ENCODE measurements at places on chromosomes 1 and 21.

- DNase-seq = no peak
These were observed 258.3 kb downstream of the MATN1 start for GRCh38 chr1:30465096-30465495.

- no peak for DNase-seq
These were observed 91.8 kb downstream of the TRIM11 start for GRCh38 chr1:228314658-228315483.

- no peak for DNase-seq
These were observed 22.7 kb downstream of the SKI start for GRCh38 chr1:2250721-2251281.

GRCh38 chr1:112904071-112904830 is 51.7 kb downstream of the SLC16A1 start:
- DNase-seq = peak; percentile 46

GRCh38 chr1:78095593-78095992 is 49.8 kb downstream of the GIPC2 start:
- peak; percentile 53 for DNase-seq

GRCh38 chr1:113199760-113200455 is 126.9 kb downstream of the LRIG2 start:
- no peak for DNase-seq

DNA sequence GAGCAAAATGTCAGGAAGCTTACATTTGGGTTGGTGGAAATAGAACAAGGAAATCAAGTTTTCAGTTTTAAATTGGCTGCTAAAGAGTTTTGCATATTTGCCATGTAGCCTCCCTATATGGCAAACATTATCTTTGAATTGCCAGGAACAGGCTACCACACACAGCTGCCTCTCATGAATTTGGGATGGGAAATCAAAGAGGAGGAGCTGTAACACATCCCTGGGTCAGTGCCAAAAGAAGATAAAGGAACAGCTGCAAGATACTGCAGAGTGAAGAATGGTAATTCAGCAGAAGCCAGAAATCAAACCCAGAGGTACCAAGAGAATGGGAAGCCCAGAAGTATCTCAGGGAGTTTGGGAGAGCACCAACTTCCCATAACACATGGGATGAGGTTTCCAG is 18.6 kb upstream of the RASAL2 start:
- DNase-seq = no peak

DNA sequence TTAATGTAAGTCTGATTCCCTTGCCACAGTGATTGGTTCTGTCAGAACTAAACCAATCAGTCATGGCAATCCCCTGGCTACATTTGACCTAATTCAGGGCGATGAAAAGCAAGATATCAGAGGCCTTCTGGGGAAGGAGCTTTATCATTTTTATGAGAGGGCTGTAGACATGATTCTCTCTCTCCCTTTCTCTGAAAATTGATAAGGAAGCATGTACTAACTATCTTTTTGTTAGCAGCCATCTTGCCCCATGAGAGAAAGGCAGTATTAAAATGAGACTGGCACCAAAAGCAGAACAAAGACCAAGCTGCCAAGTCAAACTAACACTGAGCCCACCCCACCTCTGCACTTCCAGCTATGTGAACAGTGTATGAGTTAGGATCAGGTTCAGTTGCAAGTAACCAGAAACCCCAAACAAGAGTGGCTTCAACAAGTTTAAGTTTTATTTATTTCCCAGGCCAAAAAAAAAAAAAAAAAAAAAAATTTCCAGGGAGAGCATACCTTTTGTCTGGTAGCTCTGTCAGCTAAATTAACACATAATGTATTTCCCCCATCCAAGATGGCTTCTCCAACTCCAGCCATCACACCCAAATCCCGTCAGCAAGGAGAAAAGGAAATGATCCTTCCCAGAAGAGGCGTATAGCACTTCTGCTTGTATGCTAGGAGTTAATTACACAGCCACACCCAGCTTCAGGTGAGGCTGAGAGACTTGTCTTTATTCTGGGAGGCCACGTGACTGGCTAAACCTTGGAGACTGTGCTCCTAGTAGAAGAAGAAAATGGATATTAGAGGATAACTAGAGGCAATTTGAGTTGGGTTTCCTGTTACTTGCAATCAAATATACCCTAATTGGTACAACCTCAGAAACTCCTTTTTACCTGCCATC is 105.8 kb upstream of the RALGPS2 start:
- no peak for DNase-seq

DNA sequence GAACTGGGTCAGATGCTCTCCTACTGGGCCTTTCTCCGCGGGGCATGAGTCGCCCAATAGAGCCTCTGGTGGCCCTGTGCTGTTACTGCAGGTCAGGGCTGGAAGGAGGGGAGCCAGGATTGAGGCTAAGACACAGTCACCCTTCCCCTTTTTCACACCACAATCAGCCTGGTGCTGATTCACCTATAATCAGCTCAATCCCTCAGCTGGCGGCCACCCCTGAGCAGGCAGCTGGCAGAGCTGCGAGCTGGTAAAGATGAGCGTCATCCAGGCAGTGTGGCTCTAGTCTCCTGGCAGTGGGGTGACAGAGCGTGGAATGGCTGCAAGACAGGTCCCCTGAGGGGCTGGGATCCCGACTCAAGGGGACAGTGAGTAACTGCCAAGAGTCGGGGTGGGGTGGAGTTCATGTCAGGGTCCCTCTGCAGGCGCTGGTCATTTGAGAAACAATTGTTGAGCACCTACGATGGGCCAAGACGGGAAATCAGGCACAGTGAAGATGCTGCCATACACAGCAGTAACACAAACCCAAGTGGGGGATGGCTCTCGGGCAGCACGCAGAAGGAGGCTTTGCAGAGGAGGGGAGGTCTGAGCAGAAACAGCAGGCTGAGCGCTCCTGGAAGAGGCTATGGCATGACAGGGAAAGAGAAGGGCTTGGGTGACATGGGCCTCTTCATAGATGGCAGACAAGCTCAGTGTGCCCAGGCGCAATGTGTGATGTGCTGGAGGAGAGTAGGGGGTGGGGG is 21.8 kb downstream of the ATF3 start:
- no peak for DNase-seq

DNA sequence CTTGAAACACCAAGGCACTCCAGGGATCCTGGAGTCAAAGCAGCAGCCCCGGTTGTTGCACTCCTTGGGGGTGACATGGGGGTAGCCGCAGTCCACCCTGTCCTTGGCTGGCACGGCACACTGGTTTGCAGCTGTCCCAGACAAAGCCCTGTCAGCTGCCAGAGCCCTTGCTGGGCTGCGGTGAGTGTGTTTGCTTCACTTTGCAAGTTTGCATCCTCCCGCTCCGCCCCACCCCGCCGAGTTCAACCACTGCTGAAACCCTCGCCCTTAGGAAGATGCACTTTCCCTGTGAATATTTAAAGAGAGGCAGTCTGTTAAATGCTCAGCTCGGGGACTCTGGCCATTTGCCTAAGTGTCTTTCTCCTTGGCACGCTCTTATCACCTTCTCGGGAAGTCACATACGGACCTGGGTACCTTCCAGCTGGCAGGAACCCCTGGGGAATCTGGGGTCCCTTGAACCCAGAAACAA is 1.7 kb downstream of the TFF3 start:
- no peak for DNase-seq

DNA sequence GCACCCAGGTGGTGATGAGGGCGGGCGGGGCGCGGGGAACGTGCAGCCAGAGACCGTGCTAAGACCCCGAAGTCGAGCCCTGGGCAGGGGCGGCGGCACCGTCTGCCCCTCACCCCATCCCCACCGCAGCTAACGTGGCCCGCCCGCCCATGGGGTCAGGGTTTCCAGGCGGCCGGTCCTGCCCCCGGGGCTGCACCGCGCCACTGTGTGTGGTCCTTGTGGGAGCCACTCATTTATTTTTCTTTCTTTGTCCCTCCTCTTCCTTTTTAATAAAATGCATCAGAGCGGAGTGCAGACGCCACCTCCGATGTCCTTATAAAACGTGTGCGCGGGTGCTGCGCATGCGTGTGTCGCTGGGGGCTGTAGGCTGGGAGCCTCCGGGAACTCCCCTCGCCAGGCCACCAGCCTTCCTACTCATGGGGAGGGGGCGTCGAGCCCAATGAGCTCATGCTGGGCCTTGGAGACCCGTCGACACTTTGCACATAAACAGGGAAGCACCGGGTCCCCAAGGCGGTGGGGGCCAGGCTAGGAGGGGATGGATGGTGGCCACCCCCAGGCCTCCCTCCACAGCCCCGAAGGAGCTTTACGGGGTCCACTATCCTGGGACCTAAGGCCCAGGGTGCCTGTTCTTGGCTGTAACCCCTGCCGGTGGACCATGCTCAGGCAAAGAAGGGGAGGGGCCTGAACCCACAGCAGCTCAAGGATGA is 59.9 kb downstream of the WNT9A start:
- no peak for DNase-seq

DNA sequence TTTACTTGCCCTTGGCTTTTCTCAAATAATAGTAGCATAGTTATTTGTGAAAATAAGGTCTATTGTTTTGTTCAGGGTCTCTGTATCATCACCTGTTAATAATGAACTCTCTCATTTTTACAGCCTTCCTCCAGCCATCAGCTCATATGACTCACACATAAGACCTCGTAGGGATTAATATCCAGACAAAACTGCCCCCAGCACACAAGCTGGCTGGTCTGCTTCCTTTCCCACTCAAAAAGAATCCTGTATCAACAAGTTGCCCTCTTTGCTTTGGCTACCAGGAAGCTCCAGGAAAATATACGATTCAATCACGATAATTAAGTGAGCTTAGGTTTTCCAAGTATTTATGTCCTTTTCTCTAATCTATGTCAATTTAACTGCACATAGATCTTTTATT is 119.2 kb downstream of the DMRTB1 start:
- DNase-seq = no peak

DNA sequence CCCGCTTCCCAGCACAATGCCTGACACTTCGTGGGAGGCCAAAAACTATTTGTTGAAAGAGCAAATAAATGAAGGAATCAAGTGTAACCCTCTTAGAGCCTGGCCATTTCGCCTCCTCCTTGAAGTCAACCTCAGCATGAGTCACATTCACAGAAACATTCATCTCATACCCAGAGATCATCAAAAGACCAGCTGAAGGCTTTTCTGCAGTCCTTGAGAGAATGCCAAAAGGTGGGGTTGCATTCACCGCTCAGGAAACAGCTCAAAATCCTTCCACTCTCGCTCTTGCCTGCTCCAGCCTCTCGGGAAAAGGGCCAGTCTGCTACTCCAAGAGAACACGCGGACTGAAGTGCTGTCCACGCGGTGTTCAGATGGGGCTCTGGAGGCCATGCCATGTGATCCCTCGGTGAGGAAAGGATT is 90.0 kb downstream of the VWA5B1 start:
- peak; percentile 73 for DNase-seq

DNA sequence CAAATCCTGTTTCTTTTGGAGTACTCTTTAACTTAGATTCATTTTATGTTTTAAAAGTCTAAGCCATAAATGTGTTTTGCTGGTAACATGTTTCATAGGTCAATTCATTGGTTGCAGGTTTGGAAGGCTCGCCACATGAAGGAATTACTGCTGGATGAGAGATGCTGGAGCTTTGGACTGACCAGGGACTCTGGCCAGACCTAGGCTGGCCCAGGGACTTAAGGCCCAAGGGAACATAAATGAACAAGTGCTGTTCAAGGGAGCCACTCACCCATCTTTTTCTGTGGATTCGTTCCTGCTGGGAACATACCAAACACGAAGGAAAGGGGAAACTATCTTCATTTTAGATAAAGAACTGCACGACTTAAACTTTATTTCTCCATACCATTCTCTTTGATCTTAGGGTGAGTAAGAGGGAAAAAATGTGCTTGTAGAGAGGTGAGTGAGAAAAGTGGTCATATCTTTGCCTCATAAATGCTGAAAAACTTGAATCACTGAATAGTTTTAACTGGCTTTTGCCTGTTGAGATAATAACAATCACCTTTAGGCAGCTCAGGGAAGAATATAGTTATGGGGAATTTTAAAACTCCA is 15.3 kb upstream of the SHCBP1L start:
- DNase-seq = no peak

DNA sequence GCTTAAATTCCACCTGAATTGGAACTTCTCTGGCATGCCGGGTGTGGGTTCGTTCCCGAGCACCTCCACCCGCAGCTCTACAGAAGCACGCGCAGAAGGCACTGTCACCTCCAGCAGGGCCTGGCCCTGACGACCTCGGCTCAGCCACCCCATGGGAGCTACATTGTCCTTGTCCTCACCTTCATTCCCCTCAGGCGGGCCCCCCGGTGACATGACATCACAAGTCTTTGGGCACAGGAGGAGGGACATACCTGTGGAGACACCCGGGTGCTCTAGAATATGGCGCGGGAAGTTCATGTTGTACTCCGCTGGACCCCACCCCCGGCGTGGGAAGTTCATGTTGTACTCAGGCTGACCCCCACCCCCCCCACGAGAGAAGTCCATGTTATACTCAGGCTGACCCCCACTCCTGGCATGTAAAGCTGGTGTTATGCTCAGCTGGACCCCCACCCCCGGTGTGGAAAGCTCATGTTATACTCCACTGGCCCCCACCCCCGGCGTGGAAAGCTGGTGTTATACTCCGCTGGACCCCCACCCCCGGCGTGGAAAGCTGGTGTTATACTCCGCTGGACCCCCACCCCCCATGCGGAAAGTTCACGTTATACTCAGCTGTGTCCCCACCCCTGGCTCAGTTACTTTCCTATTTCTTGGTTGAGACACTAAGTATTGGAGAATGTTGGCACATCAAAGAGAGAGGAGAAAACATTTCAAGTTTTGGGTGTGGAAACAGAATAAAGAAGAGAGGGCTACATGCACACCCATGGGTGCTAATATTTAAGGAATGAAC is 37.6 kb downstream of the UMODL1 start:
- DNase-seq = no peak

GRCh38 chr1:8516793-8517556 is 199.1 kb downstream of the SLC45A1 start:
- DNase-seq = no peak

- DNase-seq = no peak
These were observed 40.7 kb downstream of the TOMM20 start for GRCh38 chr1:235087906-235088305.
